ENCODE measurements at places on chromosomes 1 and 21.

DNA sequence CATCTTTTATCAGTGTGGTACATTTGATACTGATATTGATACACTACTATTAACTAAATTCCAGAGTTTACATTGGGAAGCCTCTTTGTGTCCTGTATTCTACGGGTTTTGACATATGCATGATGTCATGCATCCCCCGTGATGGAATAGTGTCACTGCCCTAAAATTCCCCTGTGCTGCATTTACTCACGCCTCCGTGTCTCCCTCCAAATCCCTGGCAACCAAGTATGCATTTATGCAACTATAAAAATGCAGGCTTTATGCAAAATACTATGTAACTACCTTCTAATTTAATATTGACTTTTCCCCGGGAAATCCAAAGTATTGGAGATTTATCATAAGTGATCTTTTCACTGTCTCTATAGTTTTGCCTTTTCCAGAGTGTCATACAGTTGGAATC, 453.7 kb upstream of the RUNX1 start:
- ATAC-seq = no peak

GRCh38 chr1:173113015-173113741, 62.4 kb upstream of the TNFSF18 start:
- no peak for ATAC-seq

DNA sequence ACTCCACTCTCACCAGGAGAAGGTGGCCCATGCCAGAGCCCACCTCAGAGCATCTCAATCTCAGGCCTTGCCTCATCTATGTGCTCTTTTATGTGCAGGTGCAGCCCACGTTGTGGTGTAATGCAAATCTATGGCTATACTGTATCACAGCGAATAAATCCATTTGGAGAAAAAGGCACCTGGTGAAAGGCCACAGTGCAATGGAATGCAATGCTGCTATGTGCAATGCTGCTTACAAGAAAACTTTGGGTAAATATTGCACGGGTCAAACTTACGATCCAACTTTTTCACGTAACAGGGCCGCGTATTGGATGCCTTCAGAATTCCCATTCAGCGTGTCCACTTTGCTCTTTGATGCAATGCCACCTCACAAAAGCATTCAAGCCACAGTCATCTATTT, 13.5 kb downstream of the ZBTB18 start:
- no peak for ATAC-seq

DNA sequence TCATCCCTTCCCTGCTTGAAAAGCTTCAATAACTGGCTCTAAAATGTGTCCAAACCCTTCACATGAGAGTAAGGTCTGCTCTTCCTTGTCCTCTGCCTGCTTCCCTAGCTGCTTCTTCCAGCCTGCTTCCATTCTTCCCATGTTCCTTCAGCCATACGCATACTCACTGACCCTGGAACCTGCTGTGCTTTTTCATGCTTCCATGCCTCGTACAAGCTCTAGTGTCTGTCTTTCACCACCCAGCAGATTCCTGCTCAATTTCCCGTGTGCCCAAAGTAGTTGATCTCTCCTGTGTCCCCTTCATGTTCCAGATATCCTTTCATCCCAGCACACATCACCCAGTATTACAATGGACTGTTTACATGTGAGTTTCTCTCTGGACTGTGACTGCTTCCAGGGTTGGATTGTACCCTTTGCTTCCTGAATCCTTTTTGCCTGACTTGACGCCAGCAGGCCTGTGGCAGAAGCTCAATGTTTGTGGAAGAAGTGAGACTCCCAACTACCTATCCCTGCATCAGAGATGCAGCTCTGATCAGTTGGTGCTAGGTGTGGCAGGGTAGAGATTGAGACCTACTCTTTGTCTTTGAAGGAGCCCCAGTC, 35.9 kb upstream of the RNF19B start:
- ATAC-seq = no peak

DNA sequence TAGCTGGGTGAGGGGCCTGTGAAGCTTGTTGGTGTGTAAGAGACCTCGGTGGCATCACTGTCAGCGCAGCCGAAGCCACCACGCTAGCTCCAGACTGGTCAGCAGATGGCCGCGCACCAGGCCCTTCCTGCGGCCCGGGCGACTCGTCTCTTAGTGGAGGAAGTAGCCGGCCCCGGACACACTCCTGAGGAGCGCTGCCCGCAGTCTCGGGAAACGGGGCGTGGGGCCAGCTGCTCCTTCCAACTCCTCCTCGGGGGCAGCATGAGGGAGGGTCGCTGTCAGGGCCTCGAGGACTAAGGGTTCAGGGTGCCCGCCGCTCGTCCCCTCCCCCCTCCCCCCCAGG, 20.4 kb downstream of the H3-3A start:
- peak; percentile 83 for ATAC-seq

GRCh38 chr1:218476385-218476784, 131.2 kb downstream of the TGFB2 start:
- ATAC-seq = no peak

DNA sequence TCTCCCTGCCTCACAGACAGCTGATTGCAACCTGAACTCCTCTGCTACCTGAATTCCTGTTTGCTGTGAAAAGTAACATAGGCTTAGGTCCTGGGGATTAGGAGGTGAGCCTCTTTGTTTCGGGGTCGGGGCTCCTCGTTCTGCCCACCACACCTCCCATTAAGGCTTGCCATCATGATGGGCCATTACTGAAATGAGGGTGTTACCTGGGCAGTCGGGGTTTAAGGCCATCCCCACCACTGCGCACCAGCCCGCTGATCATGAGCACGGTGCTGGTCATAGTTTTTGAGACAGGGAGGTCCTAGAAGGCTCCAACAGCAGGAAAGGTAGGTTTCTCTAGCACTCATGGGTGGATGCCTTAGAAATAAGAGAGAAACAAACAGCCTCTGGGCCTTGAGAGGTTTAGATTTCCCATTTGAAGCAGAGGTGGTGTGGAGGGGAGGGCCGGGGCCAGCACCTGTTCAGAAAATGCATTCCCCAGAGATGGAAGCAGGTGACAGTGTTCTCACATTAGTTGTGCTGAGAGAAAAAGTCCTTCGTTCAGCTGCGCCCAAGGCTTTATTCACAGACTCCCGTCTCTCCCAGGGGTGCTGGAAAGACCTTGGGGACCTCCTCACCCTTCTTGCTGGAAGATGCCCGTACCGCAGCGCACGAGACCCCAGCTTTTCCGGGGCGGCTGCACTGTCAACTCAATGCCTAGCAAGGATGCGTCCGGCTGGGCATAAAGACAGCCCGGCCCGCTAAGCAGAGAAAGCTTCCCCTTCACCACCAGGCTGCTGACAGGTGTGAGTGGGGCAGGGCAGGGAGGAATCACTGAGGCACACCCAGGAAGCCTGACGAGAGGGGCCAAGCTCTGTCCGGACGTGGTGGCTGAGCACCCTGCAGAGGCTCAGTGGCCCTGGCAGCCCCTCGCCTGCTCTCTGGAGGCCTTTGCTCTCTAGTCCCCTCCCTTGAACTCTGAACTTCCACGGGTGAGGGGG, 125.5 kb downstream of the PGBD5 start:
- no peak for ATAC-seq

- ATAC-seq = peak; percentile 30
Measured at GRCh38 chr1:1550591-1551432, 10.4 kb upstream of the TMEM240 start.

DNA sequence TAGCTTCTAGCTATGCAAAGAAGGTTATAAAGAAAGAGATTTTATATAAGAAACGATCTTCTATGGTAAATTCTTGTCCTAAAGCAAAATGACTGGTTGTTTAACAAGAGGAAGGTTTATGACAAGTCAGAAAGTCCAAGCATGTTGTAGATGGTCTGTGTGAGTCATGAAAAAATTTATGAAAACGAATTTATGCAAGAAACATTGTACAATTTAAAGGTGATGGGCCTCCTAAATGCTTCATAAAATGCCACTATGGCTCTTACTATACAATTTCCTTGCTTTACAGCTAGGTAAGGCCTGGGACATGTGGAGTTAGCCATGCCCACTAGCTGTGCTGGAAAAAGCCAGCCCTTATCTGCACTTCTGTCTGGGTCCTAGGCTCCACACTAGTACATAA, 125.4 kb downstream of the PTGER3 start:
- ATAC-seq = no peak

- no peak for ATAC-seq
Measured at GRCh38 chr1:208258277-208258676, 14.1 kb upstream of the PLXNA2 start.

- ATAC-seq = no peak
Measured at GRCh38 chr1:160781914-160782689, 13.9 kb upstream of the LY9 start.

- ATAC-seq = no peak
Measured at GRCh38 chr1:81174052-81174451, 626.7 kb upstream of the ADGRL2 start.

DNA sequence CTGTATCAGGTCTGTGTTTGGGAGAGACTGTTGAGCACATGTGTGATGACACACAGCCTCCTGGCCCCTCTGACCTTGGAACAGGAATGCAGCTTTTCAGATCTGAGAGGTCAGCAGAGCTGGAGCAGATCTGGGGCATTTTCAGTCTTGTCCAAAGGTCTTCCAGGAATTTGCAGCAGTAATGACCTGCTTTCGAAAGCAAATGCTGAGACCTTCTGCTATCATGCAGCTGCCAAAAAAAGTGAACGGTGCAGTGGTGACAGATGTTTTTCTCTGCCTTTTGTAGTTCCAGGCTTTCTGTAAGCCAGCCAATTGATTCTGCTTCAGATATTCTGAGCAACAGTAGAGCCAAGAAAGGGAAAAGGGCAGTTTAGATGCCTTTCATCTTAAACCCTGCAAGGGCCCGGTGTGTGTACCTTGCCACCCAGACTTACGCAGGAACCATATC, 137.8 kb upstream of the COA6 start:
- ATAC-seq = no peak

GRCh38 chr1:36400825-36401601, 3.3 kb upstream of the LSM10 start:
- peak; percentile 55 for ATAC-seq

DNA sequence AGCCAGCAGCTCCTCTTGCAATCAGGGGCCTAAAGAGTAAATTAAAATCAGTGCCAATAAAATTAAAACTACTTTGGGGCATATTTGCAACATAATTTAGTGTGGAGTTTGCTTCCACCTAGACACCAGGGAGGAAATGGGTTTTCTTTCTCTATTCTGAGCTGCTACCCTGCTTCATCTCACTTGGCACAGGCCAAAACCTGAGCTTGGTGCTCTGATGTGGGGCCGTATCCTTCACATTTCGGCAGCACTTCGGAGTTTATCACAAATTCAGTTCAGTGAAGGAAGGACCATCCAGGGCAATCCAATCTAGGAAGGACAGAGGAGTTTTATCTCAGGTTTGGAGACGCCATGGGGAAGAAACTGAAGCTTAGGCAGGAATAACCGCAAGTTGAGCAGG, 123.6 kb upstream of the SPATA6 start:
- ATAC-seq = no peak

- no peak for ATAC-seq
Measured at GRCh38 chr1:183604038-183604808, 14.0 kb upstream of the NCF2 start.

DNA sequence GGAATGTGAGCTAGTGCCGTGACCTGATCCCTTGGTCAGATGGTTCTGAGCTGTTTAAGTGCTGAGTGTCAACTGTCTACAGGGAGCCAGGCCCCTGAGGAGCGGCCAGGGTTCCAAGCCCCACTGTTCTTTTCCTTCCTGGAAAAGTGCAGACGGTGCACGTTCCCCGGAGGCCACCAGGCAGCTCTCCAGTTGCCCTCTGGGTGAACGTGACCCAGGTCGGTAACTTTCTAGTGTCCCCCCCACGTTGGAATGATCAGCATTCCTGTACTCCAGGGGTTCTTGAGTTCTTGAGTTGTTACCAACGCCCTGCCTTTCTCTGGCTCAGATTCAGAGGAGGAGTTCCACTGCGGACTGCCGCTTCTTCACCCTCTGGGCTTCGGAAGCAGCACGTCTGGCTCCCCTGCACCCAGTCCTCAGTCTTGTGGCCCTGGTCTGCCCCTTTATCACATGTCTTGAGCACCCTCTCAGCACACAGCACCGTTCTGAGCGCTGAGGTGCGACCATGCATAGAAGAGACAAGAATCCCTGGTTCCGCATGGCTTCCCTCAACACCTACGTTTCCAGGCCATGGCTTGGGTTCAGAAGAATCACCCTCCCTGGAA, 131.5 kb downstream of the DHRS3 start:
- ATAC-seq = peak; percentile 83

GRCh38 chr1:196933531-196934189, 9.9 kb upstream of the CFHR2 start:
- no peak for ATAC-seq

DNA sequence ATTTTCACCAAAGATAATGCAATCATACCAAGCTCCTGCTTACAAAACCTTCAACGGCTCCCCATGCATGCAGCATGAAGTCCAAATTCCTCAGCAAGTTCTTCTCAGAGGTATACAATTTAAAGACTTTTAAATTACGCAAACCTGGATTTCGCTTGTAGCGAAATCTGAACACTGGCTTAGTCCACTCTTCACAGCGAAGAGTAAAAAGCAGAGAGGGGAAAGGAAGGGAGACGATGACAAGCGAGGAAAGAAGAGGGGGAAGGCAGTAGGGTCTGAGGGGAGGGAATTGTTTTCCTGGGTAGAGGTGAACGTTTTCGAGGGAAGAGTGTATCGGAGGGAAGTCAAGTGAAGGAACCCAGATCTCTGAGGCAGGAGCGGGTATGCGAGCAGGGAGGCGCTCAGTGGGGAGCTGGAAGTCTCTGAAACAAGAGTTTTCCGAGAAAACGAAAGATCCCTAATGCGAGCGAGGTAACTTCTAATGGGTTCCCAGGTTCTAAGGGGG, 790 bp downstream of the TESK2 start:
- no peak for ATAC-seq

GRCh38 chr1:204128464-204128963, 23.3 kb downstream of the ETNK2 start:
- ATAC-seq = no peak

GRCh38 chr1:155531624-155532023, 31.0 kb downstream of the ASH1L start:
- no peak for ATAC-seq

GRCh38 chr1:42240966-42241755, 76.6 kb upstream of the GUCA2A start:
- no peak for ATAC-seq

DNA sequence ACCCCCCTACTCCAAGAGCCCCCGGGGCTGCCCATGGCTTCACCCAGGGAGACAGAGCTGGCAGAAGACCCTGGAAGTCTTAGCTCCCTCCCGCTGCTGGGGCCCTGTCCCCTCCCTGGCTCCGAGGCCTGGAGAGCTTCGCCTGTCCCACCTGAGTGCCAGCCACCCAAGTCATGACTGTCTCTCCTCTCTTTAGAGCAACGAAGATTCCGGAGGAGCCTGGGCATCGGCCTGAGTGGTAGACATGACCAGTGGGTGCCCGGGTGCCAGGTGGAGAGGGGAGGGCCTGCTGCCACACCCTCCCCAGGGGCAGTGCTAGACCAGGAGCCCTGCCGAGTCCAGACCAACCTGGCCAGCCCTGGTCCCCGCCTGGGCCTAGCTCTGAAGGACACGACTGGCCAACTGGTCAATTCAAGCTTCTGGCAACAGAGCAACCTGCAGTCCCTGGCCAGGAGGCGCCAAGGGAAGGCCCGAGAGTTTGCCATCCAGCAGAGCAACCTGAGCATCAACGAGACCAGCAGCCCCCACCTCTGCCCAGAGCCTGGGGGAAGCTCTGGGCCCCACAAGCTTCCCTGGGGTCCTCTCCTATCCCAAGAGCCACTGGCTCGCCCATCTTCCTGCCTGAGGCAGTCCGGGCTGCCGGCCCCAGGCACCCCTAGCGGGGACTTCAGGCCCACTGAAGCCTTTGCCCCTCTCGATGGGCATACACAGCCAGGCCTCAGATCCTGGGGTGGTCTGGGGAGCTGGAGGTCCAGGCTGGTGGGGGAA, 3.9 kb downstream of the C1orf167 start:
- ATAC-seq = no peak

- no peak for ATAC-seq
Measured at GRCh38 chr21:31952828-31953227, 80.0 kb downstream of the HUNK start.
